HEK293T (cell line): ENCODE measurements at places on chromosomes 2 and 18.

- no peak for DNase-seq
These were observed 157.6 kb downstream of the RDH14 start for GRCh38 chr2:18402831-18403230.

- DNase-seq: no peak
These were observed 168.4 kb upstream of the PKDCC start for GRCh38 chr2:41879235-41879916.

DNA sequence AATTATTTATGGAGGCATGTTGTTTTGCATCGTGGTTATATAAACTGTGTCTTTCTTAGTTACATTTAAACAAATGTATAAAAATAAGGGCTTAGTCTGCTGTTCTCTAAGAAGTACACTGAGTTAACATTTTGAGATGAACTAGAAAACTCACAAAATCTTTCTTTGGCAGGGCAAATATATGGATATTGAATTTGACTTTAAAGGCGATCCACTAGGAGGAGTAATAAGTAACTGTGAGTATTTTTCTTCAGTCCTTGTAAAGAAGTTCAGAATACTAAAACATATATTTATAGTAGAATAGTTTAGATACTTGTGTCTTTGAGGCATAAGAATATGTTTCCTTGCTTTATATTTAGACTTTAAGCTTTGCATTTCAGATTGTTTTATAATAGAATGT is 104.8 kb downstream of the MYO1B start:
- DNase-seq: no peak

GRCh38 chr2:60735496-60736250 is 20.4 kb upstream of the PAPOLG start:
- DNase-seq: peak; percentile 34

DNA sequence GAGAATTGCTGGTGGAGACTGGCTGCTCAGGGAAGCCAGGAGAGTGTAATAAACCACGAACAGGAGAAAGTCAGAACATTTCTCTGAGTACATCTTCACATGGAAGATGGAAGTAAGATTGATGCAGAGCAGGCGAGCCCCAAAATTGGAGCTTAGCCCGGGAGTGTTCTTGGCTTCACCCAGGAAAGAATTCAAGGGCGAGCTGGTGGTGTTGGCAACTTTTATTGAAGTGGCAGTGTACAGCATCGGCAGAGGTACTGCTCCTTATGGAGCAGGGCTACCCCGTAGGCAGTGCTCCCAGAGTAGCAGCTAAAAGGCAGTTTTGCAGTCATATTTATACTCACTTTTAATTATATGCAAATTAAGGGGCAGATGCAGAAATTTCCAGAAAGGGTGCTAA is 281.4 kb upstream of the MEX3C start:
- DNase-seq: no peak

DNA sequence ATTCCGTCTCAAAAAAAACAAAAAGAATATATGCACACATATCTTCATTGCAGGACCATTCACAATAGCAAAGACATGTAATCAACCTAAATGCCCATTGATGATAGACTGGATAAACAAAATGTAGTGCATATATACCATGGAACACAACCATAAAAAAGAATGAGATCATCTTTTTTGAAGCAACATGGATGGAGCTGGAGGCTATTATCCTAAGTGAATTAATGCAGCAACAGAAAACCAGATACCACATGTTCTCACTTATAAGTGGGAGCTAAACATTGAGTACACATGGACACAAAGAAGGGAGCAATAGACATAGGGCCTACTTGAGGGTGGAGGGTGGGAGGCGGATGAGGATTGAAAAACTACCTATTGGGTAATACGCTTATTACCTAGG is 8.8 kb downstream of the NT5C1B start:
- DNase-seq: no peak

DNA sequence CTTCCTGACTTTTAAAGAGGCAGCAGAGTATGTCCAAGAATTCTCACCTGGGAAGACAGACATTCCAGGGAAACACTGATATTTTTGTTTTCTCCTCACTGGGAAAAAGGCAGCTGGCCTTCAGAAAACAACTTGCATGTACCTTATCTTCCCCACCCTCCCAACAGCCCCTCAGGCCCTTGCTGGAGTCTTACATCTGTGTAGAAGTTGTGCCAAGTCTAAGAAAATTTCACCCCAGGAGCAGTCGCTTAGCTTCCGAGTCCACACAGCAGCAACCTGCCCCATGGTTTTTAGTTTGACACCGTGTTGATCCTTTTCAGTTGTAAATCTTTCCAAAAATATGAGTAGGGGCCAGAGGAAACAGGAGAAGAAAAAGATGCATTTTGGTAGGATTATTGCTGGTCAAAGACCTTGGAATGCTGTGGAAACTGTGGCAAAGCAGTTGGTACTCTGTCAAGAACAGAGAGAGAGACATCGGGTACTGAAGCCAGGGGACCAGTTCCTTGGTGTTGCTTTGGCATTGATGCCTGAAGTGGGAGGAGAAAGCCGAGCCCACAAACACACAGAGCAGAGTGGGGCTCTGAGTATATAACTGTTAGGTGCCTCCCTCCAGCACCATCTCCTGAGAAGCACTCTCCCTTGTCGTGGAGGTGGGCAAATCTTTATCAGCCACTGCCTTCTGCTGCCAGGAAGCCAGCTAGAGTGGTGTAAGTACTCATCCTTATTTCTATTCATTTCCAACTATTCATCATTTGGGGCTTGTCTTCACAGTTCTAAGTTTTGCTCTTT is at the start of gene SLC14A1:
Gene SLC14A1 (plus strand): TSS at position 615 of the 789 bp plus-strand sequence. CDS start 6,140 bp downstream, outside the sequence.
- DNase-seq: no peak

- no peak for DNase-seq
These were observed 54.4 kb upstream of the CCDC68 start for GRCh38 chr18:55013685-55014084.

DNA sequence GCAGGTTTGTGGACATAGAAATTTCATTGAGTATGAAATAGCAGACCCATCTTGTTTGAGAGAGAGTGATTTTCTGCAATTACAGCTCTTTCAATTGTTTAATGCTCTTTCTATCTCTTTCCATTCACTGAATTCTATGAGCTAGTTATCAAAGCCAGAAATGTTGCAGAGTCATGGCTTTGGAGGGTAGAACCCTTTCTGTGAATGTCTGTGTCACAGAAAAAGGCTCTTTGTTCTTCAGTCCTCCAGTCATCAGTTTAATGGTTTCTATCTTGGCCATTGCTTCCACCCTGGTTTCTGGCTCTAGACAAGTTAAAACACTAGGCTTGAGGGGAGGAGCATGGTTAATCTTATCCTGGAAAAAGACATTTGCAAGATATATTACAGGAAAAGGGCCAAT is 655.0 kb downstream of the STK39 start:
- no peak for DNase-seq

DNA sequence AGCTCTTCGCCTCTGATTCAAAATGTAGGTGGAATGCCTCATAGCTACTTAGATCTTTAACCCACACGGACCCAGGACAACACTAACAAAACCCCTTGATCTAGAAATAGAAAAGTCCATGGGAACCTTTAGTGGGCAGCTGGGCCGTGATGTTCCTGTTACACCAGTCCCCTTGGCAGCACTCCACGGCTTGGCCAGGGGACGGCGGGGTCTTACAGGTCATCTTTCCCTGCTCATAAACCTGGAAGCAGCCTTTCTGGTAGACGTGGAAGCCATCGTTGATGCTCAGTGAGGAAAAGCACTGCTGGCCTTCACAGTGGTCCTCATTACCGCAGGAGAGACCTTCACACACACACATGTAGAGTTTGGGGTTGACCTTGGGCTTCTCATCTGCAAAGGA is 95.9 kb downstream of the ACVR1 start:
- no peak for DNase-seq

GRCh38 chr2:17558053-17558452 is 17.6 kb downstream of the VSNL1 start:
- no peak for DNase-seq

- DNase-seq: no peak
These were observed 164.3 kb downstream of the LTBP1 start for GRCh38 chr2:33111002-33111446.

DNA sequence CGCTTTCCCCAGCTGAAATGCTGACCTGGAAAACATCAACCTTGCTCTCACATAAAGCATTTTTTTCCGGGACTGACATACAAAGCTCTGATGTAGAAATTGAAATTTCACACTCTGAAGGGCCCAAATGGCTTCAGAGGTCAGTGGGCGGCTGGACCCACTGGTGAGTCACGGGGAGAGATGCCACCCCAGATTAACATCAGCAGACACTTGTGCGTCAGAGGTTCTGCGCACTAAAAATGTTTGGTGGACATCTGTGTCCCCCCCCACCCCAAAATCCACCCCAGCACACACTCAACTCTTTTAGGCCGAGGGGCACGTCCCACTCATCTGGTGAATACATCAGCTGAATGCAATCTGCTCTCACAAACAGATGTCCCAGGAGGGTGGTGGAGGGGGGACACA is 208.9 kb downstream of the ASB1 start:
- DNase-seq: no peak

GRCh38 chr18:47731276-47731675 is 199.2 kb downstream of the SMAD2 start:
- no peak for DNase-seq

- DNase-seq: no peak
These were observed 12.3 kb upstream of the DNAJB2 start for GRCh38 chr2:219266886-219267285.

- DNase-seq: no peak
These were observed 21.6 kb downstream of the TMEM18 start for GRCh38 chr2:655626-656025.

DNA sequence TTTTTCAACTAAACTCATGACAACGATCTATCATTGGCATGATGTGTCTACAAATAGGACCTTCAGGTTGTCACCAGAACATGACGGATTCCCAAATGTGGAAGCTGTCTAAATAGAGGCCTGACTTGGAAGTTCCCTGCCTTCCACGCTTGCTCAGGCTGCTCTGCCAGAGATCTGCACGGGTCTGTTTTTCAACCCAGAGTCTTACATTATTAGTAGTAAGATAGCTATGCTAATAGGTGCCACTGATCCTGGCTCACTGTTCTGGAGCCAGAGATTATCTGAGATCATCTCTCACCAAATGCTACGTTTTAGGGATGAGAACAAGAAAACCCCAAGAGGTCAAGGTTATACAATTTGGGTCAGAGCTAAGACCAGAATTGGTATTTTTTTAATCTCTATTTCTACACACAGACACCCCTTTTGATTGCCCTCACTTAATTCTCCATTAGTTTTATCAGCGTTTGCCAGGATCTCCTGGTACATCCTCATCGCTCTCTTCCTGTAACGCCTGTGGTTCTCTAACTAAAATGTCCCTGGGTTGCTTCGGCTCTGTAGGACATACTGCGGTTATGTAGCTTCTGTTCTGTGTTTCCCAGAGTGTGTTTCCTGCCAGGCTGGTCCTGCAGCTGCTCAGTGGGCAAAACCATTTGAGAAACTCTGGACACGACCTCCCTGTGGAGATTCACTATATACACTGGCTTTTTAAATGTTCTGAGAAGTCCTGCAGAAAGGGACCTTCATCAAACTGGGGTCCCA is 5.7 kb downstream of the CDC42EP3 start:
- DNase-seq: no peak

GRCh38 chr18:68714366-68714711 is 569 bp downstream of the TMX3 start:
- DNase-seq: peak; percentile 11

GRCh38 chr2:23484275-23484674 is 99.3 kb downstream of the KLHL29 start:
- no peak for DNase-seq
